CD8-positive, alpha-beta memory T cell (primary cell): ENCODE measurements at places on chromosomes 11 and 22.

- DNase-seq, result no peak
Observed at GRCh38 chr11:94171693-94172440, 43.2 kb downstream of the PANX1 start.

DNA sequence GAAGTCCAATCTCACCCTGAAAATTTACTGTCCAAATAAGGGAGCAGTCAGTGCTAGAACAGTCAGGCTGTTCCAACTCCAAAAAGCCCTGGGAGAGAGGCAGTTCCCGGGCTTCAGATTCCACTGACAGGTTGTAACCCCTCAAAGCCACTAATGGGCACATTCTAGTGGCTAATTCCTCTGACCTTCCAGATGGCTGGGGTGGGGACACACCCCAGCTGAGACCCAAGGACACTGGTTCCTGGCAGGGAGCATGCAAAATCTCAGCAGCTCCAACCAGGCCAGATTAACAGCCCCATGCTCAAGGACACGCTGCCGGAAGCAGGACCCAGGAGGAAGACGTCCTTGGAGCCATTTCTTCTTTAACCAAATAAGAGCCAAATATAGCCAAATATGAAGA, 92.7 kb downstream of the RPL27A start:
- DNase-seq, result no peak

- no peak for DNase-seq
Observed at GRCh38 chr11:8126649-8127289, 42.1 kb downstream of the RIC3 start.

DNA sequence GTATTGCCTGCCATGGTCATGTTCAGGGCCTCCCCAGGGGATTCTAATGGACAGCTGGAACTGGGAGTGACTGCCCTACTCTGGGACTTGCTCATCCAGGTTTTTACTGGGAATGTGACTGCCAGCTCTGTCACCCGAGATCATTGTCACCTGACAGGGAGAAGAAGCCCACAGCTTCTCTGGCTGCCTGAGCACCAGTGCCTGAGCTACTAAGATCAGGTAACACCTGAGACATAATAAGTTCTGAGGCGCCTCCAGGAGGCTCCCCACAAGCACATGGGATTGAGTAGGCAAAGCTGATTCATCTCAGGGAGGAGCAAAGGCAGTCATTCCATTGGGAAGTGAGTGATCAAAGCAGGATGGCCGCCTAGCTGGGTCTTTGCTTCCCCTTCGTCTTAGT, 84.2 kb upstream of the GALNT18 start:
- DNase-seq, result no peak

GRCh38 chr22:27988704-27989103, 69.6 kb upstream of the PITPNB start:
- DNase-seq, result no peak

- DNase-seq, result no peak
Observed at GRCh38 chr22:37827056-37827455, 3.9 kb downstream of the GALR3 start.

DNA sequence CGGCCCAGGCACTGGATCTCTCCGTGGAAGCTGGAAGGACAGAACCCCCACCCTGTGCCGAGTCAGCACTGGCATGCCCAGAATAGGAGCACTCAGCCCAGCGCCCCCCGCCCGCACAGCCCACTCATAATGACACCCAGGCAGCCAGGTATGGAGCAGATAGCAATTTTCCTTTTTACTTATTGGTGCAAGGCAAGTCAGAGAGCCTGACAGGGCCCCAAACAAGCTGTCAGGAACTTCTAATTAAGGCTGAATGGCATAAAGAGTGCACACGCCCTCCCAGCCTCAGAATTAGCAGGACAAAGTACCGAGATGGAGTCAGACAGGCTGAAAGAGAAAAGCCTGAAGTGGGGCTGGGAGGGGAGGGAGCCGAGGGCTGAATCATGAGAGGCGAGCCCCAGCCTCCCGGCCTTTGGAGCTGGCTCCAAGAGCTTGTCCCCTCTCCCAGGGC, 76.9 kb downstream of the DSCAML1 start:
- no peak for DNase-seq

DNA sequence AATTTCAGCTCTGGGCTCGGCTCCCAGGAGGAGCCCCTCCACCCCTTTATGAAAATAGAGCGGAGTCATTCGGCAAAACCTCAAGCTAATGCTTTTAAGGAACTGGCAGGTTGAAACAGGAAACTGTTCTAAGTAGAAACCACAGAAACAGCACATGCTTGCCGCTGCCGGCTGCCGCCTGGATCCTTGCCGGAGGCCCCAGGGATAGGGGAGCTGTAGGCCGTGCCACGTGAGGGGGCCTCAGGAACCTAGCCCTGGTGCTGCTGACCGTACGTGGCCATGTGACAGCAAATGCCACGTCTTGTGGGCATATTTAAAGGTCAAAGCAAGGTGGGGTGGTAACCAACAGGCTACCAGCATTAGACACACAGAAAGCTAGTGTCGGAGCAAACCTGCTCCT, 77.9 kb upstream of the TIMP3 start:
- DNase-seq, result no peak

DNA sequence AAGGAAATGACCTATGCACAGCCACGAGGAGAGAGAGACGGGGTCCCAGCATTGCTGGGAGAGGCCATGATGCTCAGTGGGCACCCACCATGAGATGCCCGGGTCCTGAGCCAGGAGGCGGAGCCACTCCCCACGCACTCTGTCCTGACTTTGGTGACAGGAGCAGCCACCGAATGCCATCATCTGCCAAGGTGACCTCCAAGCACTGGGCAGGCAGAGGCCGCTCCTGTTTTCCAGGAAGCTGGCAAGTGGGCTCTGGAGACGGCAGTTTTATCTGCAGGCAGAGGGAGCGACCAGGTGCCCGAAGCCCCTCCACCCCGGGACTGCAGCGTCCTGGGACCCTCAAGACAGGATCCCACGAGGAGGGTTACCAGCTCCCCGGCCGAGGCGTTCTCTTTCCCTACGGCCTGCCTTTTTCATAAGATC, 453.9 kb downstream of the BRD1 start:
- DNase-seq, result no peak

DNA sequence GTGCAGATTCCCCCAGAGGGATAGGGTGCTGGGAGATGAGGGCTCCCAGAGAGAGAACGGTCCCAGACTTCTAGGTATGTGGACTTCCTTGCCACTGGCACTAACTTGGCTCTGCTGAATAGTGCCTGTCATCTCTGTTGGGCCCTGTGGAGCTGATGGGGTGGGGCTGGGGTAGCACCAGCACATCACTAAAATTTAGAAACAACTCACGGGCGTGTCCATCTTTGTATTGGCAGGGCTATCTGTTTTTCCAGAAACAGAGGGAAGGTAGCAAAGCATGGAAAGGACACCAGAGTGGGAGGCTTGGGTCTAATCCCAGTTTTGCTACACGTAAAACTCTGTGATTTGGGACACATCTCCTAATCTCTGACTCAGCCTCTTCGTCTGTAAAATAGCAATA, 25.8 kb downstream of the SWAP70 start:
- DNase-seq, result no peak

- DNase-seq, result peak; percentile 57
Observed at GRCh38 chr11:75280227-75280701, 39.7 kb downstream of the TPBGL start.

DNA sequence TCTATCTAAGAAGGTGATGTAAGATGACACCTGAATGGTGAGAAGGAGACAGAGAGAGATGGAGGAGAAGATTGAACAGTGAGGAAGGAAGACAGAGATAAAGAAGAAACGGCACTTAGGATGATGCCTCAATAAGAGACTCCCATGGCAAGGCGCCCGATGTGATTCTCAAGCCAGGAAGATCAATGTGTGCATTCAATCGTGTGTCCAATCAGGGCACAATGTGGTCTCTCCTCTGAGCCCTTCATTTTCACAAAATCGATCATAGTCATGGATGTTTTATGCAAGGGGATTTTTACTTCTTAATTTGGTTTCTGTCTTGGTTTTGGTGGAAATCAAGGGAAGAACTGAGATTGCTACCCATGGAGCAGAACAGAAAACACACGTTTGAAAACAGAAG, 19.9 kb upstream of the TMPRSS13 start:
- DNase-seq, result no peak

DNA sequence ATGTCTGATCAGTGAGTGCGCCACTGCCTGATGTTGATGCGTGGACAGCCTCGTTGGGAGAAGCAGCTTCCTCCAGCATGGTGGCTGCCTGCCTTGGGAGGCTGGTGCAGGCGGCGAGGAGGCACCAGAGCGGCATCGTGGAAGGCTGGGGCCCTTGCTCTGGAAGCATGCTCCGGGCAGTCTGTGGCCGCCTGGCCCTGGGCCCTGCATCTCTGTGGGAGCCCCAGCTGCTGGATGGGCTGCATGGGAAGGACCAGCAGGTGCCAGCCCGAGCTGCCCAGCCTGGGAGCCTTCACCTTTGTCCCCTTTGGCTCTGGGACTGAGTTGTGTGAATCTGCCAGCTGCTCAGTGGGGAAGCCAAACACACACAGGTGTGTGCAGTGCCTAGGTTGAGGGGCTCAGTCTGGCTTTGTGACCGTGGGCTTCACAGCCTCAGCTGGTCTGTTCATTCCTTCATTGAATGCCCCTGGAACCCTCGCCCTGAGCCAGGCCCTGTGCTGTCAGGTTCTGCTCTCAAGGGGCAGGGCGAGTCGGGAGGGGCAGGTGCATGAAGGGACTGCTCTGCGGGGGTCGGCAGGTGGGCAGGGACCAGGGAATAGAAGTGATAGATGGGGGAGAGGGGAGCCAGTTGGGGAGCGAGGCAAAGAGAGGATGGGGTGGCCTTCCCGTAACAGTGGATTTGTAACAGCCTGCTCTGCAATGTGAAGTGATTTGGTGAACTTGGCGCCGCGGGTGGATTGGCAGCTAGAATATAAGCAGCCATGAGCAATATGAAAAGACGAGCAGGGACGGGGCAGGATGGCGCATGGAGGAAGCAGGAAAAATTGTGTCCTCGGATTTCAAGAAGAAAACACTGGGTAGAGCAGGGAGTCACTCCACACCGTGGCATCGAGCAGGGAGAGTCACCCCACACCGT, 354.2 kb downstream of the TBC1D22A start:
- DNase-seq, result no peak

DNA sequence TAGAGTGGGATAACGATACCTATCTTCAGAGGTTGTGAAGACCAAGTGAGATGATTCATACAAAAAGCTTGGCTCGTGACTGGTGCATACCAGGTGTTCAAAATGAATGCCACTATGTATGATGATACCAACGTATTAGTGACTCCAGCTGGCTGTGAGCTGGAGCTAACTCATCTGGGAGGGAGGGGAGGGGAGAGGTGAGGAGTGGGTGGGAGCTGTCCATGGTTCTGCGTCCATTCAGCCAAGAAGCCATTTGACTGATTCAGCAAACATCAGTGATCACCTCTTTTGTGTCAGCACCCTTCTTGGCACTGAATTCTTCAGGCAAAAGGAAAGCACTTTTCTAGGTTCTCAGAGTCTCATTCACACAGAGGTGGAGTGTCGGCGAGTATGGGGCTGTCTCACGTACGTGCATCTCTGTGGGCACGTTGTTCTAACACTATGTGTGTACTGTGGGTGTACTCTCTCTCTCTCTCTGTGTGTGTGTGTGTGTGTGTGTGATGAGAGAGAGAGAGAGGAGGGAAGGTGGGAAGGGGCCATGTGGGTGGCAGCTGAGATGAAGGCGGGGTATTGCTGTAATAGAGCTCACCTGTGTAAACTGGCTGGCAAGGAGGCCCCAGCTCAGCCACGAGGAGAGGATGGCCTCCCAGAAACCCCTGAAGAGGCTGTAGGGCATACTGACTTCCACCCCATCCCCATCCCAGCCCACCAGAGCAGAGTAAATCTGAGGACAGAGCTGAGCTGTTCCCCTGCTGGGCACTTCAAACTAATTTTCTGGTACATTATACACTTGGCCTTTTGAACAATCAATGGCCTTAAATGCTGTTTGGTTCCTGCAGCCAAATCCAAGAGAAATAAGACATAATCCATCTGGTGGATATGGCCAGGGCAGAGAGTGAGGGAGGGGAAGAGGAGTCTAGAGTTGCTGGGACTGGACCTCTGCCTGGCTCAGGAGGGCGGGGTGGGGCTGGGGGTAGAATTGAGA, 96.1 kb upstream of the THY1 start:
- DNase-seq, result no peak

DNA sequence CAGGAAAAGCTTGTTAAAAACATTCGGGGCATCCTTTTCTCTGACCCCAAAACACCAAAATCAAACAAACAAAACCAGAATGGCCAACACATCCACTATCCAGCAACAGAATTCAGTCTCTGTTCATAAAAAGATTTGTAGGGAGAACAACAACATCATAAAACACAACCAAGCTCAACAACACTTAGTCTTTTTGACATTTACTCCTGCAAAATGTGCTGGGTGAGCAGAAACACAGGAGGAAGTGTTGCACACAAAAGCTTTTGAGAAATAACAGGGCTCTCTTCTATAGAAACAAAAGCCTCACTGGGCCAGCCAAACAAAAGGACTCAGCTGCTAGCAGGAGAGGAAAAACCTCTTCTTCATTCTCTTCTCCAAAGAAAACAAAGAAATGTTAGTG, 736.0 kb upstream of the CCDC90B start:
- DNase-seq, result no peak

GRCh38 chr11:70661761-70662501, 263.6 kb downstream of the CTTN start:
- no peak for DNase-seq

DNA sequence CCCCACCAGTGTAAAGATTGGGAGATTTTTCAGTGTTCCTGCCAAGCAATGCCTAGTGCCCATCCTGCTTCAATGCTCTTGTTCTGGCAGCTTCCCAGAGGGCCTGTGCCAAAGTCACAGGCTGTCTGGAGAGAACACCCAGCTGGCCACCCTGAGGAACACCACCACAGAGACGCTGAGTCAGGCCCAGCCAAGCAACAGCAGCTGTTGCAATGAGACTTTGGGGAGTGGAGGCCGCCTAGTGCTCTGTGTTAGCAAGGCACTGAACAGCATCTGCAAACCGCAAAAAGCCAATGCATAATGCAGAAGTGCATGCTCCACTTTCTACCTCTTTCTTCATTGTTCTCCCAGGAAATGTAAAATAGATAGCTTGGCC, 168.1 kb downstream of the NXPE2 start:
- DNase-seq, result no peak

DNA sequence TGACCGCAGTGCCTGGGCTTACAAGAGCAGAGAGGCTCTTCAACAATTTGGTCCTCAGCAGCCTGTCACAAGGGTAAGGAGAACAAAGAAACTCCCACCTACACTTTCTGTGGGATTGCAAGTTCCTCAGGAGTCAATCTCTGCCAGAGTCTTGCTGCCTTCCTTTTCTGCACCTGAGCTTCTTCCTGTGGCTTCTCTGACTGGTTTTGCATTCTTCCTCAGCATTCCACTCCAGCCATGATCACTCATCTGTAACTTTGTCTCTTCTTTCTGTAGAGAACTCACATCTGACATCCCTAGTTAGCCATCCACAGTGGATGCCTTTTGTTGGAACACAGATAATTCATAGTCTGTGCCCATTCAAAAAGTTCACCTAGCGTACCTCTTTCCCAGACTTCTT, 14.2 kb upstream of the OR6A2 start:
- no peak for DNase-seq
